Stimulated activated CD8-positive, alpha-beta memory T cell treated with anti-CD3 and anti-CD28 coated beads, Interleukin-7, amount 100 ng/mL, for 4 hours (primary cell): ENCODE measurements at places on chromosomes 5 and 9.

DNA sequence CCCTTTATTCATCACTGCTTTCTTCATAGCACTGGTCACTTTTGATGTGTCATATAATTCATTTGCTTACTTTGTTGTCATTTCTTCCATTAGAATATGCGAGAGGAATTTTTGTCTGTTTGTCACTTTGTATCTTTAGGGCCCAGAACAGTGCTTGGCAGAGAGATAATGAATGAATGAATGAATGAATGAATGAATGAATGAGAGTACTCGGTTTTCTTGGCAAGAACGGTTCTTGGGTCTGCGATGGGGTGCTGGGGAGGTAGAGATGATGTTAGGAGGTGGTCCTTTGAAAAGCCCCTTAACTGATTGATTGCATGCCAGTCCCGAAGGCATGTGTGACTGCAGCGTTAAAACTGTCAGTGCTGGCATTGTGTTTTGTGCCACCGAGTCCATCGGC lies 52.4 kb upstream of the LRRTM2 start:
- DNase-seq = no peak

- no peak for DNase-seq
Observed at GRCh38 chr9:21715408-21715807, 87.0 kb upstream of the MTAP start.

DNA sequence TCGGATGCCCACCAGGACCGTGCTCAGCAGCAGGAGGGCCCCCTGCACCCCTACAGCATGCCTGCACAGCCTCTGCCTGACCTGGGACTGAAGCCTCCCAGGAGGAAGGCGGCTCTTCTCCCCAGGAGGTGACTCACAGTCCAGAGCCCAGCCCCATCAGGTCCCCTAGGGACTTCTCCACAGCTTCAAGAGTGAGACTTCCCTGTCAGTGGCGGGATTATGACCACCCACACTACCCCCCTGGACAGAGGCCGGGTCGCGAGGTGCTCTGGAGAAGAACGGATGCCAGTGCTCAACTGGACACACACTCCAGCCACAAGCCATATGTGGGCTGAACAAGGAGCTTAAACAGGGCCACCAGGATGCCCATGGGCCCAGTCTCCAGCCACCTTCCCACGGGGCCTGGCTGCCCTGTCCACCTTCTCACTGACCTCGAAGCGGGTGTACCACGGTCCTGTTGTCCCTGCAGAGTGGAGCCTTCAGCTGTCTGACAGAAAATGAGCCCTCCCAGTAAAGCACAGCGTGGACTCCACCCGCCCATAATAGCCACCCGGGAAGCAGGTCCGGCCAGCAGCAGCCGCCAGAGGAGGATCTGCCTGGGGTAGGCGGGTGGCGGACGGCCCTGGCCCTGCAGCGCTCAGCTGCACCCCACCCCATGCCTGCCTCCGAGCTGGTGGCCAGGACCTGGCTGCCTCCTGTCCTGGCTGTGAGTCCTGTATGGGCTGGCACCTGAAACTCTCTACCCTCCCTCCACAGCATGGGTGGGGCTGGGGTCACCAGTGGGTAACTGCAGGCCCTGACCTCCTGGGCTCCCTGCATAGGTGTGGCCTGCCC lies 54.7 kb downstream of the SEMA4D start:
- DNase-seq = no peak

DNA sequence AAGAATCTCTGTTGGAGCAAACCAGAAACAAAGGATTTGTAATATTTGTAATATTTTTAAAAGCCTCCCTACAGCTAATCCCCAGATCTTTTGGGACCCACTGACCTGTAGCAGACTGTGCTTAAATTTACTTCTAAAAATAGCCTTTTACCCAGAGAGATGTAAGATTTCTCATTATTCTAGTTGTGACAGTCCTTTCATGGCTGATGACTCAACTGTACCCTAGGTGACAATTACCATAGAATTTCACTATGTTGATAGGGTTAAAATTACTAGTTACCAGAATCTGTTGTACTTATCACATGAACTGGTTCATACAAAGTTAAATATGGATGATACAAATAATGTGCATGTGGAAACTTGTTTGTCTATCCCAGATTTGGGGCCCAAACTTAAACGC lies 543.9 kb upstream of the SEMA6A start:
- no peak for DNase-seq

DNA sequence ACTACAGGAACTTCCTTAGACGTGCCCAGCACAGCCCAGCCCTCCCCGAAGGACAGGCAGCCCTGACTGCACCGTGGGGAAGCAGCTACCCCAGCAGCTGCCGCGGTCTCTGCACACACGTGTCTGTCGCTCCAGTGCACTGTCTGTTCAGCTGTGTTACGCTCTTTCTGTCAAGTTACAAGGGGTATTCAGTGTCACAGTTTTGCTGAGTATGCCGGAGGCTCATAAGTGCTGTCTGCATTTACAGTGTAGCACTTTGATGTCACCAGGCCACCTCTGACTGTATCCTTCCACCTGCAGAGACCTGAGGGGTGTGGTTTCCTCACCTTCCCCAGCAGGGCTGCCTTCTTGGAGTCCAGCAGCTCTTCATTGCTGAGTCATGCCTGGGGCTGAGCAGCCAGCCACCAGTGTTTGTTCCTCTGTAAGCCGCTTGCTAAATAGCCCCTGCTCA lies 126.8 kb downstream of the EHMT1 start:
- DNase-seq = no peak

GRCh38 chr9:109730228-109730627 lies 49.8 kb upstream of the PALM2AKAP2 start:
- no peak for DNase-seq

- no peak for DNase-seq
Observed at GRCh38 chr9:94705162-94705702, 21.3 kb upstream of the AOPEP start.

DNA sequence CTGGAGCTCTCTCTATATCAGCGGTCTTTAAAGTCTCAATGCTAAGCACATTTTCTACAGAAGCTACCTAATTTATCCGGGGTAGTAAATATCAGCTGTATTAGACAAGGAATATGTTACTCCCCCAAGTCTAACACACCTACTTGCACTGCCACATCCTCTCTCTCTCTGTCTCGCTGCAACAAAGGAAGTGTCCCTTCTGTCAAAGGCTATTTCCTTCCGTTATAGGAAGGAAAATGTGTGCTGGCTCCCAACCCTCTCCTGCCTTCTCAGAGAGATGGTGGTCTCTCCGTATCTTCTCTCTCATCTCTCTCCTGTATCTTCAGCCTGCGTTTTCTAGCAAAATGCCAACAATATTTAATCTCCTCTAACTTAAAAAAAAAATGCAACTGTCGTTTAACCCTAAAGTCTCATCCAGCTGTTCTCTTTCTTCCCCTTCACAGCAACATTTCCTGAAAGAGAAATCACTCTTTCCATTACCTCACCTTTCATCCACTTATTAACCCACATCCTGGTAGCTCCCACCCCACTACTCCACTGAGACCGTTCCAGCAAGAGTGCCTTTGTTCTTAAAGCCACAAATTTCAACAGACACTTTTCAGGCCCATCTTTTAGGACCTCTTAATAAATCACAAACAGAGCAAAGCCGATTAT lies 2.3 kb downstream of the TTF1 start:
- no peak for DNase-seq

DNA sequence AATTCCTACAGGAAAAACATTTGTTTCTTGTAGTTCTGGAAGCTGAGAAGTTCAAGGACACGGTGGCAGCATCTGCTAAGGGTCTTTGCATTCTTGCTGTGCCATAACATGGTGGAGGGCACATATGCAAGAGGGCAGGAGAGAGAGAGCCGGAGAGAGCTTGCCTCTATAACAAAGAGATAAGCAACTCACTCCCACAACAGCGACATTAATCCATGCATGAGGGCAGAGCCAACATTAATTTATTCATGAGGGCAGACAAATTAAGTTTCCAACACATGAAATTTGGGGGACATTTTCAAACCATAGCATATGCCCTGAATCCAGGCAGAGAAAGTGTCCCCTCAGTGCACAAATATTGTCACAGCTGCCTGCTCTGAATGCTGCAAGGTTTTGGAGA lies 4.4 kb upstream of the GTF3C5 start:
- no peak for DNase-seq

DNA sequence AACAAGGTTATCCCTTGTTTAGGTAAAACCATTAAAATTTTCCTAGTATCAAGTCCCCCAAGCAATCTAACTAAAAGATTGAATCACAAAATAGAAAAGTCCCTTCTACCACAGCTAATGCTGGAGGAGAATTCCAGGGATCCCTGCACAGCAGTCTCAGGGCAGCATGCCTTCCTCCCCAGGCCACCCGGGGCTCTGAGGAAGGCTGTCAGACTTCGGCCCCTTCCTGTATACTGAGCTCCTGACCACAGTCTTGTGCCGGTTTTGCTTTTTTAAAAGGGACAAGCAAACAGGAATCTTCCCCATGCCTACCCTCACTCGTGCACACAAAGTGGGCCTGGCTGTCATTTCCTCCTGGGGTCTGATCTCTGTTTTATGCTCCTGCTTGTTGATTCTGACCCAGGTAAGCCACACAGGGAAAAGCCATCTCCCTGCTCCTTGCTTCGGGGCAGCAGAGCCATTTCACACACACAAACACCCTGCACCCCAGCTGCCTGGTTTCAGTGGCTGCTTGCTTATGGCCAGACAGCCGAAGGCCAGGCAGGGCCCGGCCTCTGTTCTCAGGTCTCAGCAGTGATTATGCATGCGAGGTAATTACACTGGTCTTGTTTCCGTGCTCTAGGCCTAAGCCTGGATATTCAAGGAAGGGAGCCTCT lies 211.9 kb downstream of the NXNL2 start:
- no peak for DNase-seq

GRCh38 chr5:168951356-168951755 lies 349.6 kb downstream of the SLIT3 start:
- DNase-seq = no peak

DNA sequence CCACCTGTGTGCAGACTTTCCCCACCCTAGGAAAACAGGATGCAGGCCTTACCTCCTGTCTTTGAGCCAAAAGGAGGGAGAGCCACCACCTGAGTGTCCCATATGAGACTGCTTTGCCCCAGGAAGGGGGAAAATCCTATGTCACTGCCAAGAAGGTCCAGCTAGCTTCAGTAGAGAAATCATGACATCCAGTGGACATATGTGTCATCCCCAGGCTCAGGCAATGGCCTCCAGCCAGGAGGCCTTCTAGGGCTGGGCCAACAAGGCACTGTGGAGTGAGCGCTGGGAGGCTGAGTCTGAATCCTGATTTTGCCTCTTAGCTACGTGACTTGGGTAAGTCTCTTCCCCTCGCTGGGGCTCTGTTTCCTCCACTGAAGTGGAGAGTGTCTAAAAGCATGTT lies 60.2 kb downstream of the SMIM23 start:
- no peak for DNase-seq

DNA sequence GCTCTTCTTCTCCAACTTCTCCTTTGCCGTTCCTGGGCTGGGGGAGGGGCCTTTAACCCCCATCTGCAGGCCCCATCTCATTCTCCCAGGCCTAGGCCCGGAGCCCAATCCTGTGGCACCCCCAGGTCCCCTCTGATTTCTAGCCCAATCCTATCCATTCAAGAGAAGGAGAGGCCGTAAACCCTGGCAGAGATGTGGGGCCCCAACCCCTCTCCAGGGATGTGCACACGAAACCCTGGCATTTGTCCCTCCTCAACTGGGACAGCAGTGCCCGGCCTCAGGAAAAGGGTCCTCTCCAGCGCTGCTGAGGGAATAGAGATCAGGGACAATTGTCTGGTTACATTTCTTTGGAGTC lies 24.2 kb upstream of the ADAMTS2 start:
- no peak for DNase-seq

- no peak for DNase-seq
Observed at GRCh38 chr9:79551994-79552393, 19.8 kb upstream of the TLE4 start.

DNA sequence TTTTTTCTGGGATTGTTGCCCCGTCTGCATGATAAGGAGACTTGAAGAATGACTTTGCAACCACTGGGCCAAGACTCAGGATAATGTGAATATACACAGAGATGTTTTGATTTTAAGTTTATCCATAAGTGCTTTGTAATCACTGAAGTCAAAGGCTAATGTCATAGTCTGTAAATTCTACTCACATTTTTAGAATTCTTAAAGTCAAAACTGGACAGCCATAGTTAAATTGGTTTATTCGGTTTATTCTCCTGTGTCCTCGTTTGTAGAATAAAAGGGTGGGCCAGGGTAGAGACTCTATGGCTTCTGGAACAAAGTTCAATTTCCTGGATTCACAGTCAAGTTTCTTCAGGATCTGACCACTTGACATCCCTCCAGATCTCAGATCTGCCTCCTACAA lies 327.7 kb upstream of the TNC start:
- DNase-seq = no peak

GRCh38 chr9:20559231-20559890 lies 62.9 kb downstream of the MLLT3 start:
- DNase-seq = no peak

DNA sequence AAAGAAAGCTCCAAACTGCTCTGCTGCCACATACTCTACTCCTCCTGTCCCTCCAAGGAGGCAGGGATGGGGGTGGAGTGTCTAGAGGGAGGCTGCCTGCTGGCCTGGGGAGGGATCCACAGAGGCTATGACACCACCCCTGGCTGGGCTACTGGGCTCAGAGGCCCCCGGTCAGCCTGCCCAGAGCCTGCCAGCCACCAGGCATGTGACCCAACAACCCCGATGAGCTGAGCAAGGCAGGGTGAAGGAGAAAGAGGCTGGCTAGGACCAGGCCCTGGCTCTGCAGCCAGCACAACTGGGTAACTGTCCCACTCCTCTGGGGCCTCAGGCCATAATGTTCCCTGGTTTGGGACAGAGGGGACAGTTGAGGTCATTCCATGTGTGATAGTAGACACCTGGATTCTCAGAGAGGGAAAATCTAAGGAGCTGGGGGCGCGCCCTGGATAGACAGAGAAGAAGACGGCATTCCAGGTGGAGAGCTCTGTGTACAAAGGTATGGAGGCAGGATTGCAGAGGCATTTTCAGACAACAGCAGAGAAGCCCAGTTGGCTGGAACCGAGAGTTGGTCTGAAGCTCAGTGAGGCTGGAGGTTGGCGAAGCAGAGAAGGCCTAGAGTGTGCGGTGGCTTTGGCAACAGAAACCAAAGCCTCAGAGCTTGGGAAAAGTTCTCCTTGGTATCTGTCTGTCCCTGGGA lies 33.8 kb upstream of the IL17B start:
- DNase-seq = no peak

- DNase-seq = no peak
Observed at GRCh38 chr5:140202078-140202477, 27.1 kb downstream of the CYSTM1 start.

DNA sequence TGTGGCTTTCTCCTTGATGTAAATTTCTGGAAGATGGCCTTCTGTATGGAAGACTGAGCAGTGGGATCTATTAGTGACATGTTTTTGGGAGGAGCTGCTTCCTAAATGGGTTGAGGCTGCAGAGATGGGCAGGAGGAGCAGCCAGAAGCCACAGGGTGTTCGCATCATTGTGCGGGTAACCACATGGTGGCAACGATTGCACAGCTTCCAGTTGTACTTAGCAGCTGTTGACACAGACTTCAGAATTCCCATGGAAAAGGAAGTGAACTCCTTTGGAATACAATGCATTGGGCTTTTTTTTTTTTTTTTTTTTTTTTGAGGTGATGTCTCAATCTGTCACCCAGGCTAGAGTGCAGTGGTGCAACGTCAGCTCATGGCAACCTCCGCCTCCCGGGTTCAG lies 297.3 kb downstream of the NR3C1 start:
- no peak for DNase-seq

GRCh38 chr5:122101636-122102285 lies 23.7 kb upstream of the LOX start:
- DNase-seq = no peak

- no peak for DNase-seq
Observed at GRCh38 chr5:95162231-95162992, 122.5 kb downstream of the MCTP1 start.
